Sciatic nerve (tissue), 2 donors: ENCODE measurements at places on chromosomes 7 and 10.

DNA sequence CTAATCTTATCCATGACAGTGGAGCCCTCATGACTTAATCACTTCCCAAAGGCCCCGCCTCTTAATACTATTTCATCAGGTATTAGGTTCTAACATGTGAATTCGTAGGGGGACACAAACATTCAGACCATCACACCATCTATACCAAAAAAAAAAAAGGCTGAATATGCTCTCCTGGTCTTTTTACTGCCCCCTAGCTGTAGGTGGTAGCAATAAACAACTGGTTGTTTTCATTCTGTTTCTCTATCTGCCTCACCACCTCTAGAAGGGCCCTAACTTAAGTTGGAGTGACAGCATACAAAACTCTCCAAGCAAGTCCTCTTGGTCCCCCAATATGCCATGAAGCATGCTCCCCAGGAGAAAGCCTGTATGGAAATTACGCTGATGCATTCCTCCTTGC is 94.1 kb downstream of the GRM8 start:
- no peak for DNase-seq

DNA sequence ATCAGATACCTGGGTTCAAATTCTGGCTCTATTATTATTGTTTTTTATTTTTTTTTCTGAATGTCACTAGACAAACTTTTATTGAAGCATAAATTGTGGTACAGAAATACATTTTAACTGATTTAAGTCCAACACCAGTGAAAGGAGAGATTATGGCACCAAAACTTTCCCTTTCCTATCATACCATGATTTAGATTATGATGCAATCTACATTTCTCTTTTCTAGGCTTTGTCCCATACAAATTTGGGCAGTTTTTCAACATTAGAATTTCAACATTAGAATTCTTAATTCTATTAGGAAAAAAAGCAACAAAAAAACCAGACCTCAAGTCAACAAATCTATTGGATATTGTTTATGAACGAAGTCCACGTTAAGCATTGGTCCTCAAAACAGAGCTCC is 11.0 kb downstream of the AS3MT start:
- no peak for DNase-seq

GRCh38 chr10:27223964-27224363 is 16.6 kb downstream of the ACBD5 start:
- DNase-seq = no peak

DNA sequence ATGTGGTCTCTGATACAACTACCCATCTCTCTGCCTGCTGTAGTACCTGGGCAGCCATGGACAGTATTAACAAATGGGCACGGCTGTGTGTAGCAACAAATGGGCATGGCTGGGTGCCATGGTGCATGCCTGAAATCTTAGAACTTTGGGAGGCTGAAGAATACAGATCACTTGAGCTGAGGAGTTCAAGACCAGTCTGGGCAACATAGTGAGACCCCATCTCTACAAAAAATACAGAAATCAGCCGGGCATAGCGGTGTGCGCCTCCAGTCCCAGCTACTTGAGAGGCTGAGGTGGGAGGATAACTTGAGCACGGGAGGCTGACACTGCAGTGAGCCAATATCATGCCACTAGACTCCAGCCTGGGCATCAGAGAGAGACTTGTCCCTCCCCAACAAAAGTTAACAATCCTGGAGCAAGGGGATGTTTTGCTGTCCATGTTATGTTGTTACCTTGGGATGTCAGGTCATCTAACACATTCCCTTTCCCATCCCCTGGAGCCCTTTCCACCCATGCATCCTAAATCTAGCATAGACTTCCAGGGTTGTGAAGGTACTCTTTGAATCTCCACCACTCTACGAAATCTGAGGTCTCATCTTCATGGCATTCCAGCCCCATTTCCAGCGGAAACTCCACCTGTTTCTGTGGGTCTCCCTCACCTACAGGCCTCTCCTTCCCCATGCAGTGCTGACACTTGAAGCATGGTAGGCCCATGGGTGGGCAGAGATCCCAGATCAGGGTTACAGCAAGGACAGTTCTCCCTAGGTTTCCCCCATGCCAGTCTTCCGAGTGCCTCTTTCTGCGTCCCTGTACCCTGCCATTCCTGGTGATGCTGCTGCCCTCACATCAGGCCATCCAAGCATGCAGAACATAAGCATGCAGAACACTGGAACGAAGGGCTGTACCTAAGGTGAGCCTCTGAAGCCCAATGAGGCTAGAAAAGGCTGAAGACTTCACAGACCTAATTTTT is 13.1 kb downstream of the FXYD4 start:
- DNase-seq = no peak
